ENCODE measurements at places on chromosomes 4 and X.
A peak's percentile ranks its signal among the peaks of the same experiment; 100 is the strongest.

- DNase-seq, result peak; percentile 28
These were observed 314.6 kb upstream of the CASK start for GRCh38 chrX:42237956-42238355.

GRCh38 chrX:10231461-10231860, 74.7 kb downstream of the CLCN4 start:
- DNase-seq, result no peak

DNA sequence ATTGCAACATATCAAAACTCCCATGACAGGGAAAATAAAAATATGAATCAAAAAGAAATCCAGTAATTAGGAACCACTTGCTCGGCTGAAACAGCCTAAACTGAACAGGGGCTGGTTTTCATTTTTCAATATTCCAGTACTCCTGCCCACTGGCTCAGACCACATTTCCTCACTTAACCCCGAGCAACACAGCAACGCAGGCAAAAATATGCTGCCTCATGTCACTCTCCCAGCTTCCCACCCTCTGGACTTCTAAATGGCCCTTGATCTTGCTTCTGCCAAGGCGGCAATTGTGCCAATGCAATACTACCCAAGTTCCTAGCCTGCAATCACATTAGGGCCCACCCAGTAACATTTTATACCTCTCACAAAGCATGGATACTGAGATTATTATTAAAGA, 30.6 kb downstream of the USP46 start:
- no peak for DNase-seq

- DNase-seq, result no peak
These were observed 867.6 kb downstream of the TRAM1L1 start for GRCh38 chr4:116217781-116218180.

DNA sequence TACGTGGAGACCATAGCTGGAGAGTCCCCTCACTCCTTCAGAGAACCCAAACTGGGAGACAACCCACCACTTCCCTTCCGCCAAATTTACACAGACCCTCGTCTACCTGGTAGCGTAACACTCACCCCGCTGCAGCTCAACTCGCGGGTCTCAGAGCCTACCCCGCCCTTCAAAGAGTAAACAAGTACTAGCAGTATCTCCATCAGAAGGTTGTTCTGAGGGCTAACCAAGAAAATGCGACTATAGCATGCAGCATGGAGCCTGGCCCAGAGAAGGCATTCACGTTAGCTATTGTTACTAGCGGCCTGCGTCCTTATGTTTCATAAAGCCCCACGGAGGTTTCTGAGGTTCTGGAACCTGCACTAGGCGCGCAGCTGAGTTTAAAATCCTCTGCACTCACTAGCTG, 531 bp upstream of the MANBA start:
- peak; percentile 51 for DNase-seq

GRCh38 chr4:67286724-67287123, 258.6 kb downstream of the CENPC start:
- no peak for DNase-seq

- no peak for DNase-seq
These were observed 184.1 kb downstream of the IL1RAPL2 start for GRCh38 chrX:104749951-104750610.

DNA sequence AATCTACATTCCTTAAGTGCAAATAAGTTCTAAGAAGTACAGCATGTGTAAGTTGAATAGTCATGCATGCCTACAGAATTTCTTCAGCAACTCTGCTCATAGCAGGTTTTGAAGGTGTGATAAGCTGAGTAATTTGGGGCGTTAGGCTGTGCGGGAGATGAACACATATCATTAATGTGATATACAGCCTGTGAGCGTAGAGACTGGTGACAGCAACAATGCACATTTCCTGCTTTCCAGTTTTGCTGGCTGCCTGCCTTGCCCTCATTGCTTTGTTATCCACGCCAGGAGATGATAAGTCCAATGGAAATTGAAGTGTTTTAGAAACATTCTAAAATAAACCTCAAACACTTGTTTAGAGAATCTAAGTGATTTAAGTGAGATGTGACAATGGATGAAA, 1709.4 kb downstream of the ARAP2 start:
- DNase-seq, result no peak

- DNase-seq, result no peak
These were observed 101.2 kb downstream of the MMRN1 start for GRCh38 chr4:89995814-89996213.

DNA sequence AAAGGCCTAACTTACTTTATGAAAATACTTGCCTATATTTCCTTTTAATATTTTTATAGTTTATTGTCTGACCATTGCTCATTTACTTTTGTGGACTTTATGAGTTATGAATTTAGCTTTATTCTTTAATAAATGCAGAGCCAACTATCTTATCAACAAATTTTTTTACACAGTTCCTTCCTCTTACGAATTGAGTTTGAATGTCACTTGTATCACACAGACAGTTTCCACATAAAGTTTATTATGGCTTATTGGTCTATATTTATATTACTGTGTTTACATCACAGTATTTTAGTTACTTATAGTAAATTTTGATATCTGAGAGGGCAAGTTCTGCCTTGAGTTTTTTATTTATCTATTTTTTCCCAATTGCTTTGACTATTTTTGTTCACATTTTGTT, 450.6 kb downstream of the C4orf33 start:
- DNase-seq, result no peak

- DNase-seq, result no peak
These were observed 20.9 kb downstream of the KLB start for GRCh38 chr4:39427520-39428114.

DNA sequence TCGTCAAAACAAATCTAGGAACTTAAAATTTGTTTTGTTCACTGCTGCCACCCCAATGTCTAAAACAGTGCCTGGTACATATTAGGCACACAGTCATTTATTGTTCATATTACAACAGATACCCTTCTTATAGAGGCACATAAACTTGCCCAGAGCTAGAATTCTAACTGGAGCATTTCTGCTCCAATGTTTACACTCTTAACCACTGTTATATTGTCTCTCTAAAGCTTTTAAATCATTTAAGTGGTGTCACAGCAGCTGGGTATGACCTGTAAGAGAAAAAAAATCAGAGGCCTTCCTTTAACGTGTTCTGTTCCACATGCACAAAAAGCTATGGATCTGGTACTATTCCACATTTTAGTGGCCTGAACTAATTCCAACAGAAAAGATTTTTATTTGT, 3.0 kb downstream of the UBE2D3 start:
- peak; percentile 23 for DNase-seq

DNA sequence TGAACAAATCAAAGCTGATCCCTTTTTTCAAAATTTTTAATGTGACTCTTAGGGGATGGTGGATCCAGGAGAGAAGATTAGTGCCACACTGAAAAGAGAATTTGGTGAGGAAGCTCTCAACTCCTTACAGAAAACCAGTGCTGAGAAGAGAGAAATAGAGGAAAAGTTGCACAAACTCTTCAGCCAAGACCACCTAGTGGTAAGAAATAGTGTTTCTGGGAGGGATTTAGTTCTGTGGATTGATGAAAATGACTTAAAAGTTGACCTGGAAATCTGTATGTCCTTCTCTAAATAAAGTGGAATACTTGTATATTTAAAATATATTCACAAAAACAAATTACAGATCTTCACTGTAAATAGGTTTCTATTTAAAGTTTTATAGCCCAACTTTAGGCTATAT, 29.2 kb downstream of the NUDT9 start:
- no peak for DNase-seq

- peak; percentile 84 for DNase-seq
These were observed 42.7 kb upstream of the RASSF6 start for GRCh38 chr4:73662709-73663546.

GRCh38 chrX:125131164-125131563, 188.5 kb upstream of the TEX13C start:
- DNase-seq, result no peak

DNA sequence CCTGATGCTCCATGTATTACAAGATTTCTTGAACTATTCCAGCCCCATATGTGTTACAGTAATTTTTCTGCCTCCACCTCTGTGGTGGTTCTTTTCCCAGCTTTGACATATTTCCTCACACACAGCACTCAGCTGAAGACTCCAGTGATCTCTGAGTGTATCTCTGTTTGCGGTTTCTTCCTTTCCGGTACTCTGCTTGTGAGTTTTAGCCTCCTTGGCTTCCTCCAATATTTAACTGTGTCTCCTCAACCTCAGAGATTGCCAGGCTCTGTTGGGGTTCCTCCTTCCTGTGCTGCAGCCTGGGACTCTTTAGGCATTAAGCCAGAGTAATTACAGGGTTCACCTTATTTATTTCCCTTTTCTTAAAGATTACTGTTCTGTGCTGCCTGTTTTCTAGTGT, 73.2 kb downstream of the NFKB1 start:
- DNase-seq, result no peak

DNA sequence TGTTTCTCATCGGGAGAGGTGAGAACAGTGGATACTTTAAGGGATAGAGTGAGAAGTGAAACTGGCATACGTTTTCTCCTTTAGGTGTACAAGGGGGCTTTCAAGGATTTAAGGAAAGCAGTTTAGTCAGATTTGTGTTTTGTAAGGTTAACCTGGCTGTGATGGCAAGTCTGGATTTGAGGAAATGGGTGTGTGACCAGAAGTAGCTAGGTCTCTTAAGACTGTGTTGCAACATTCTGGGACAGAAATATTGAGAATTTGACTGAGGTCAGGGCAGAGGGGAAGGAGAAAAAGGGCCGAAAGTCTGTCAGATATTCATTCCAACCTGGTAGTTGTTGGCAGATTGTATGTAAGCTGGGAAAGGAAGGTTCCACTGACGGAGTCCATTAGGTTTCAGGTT, 10.4 kb upstream of the GABRE start:
- DNase-seq, result peak; percentile 22

DNA sequence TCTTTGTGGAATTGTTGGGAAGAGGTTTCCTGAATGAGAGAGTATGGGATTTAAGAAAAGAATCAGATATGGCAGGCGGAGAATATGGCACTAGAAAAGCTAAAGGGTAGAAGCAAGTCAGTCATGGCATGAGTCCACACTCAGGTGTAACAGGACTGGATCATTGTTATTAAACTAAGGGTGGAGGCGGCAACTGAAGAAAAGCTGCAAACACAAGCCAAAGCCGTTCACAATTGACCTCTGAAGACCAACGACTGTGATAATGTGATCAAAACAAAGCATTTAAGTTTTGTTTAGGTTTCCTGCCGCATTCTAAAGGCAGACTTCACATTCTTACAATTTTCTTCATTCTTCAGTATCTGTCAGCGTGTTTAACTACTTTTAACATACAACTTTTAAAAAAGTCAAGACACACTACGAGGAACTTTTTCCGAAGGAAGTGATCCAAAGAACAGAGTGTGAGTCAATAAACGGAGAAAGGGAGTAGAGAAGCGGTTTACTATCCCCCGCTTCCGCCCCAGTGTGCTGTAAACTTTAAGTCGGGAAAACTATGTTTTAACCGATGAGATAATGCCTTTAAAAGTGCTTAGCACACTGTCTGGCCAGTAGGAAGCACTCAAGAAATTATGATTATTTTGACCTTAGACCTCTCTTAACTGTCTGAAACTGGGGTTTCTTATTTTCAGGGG, 909 bp upstream of the SLAIN2 start:
- DNase-seq, result peak; percentile 79

DNA sequence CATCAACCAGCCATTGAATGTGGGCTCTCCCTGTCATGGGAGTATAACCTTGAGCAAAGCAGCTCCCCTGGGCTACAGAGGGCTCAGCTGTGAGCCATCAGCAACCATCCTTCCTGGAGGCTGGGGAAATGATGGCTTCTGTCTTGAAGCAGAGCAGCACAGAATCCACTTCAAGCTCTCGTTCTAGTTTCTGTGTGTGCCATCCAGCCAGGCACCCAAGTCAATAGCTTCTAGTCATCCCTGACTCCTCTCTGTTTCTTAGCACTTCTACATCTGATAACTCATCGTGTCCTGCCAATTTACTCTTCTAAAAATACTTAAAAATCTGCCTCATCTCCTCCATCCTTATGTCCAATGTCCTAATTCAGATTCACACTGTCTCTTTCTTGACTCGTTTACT, 42.2 kb upstream of the TSPAN5 start:
- DNase-seq, result no peak

DNA sequence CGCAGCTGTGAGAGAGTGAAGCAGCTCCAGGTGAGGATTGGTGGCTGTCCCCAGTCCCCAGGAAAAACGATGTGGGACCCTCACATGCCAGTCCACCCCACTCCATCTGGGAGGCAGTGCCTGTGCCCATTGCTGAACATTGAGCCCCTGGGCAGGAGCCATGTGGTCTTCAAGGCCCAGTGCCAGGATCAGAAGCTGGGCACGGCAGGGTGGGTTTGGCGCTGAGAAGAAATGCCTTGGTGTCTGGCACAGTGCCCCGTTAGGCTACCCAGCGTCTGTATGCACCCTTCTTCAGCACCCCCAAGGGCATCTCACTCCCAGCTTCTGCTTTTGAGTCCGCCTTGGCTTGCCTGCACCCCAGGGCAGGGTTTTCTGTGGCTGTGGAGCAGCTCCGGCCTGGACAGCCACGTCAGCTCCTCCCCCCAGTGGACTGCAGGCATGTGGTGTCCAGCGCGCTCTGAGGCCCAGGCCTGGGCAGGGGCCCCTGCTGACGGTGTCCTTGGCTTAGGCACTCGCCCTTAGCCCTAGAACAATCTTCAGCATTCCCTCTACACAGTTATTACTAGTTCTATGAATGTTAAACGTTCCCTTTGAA, 28.6 kb downstream of the RGS12 start:
- no peak for DNase-seq

GRCh38 chr4:7779432-7779768, 160.3 kb downstream of the AFAP1 start:
- DNase-seq, result peak; percentile 66

- DNase-seq, result no peak
These were observed 1440.9 kb upstream of the ADGRL3 start for GRCh38 chr4:59759082-59759825.

DNA sequence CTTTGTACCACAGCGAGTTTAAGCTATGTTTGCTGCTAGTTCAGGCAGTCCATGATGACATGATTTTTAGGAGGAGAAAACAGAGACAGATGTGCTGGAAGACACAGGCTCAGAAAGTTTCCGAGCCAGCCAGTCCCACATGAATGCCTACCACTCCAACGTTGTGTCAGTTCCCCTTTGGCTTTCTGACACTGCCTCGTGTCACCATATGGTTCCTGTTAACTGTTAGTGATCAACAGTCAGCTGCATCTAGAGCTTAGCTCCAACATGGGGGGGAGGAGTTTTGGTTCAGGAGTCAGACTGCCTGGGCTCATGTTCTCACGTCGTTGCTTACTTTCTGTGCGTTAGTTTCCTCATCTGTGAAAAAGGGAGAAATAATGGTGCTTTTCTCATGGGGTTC, 343.7 kb downstream of the MID1IP1 start:
- no peak for DNase-seq

DNA sequence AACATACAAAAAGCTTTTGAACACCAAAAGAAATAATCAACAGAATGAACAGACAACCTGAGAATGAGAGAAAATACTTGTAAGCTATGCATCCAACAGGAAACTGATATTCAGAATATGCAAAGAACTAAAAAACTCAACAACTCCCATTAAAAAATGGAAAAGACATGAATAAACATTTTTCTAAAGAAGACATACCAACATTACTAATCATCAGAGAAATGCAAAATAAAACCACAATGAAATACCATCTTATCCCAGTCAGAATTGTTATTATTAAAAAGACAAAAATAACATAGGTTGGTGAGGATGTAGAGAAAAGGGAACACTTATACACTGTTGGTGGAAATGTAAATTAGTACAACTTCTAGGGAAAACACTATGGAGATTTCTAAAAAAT, 1161.9 kb downstream of the PCDH19 start:
- DNase-seq, result no peak
